Stimulated activated CD8-positive, alpha-beta memory T cell treated with anti-CD3 and anti-CD28 coated beads, Interleukin-15, amount 100 ng/mL, for 48 hours (primary cell): ENCODE measurements at places on chromosomes 2 and 18.

- no peak for DNase-seq
These were observed 37.8 kb upstream of the DNMT3A start for GRCh38 chr2:25379535-25379934.

DNA sequence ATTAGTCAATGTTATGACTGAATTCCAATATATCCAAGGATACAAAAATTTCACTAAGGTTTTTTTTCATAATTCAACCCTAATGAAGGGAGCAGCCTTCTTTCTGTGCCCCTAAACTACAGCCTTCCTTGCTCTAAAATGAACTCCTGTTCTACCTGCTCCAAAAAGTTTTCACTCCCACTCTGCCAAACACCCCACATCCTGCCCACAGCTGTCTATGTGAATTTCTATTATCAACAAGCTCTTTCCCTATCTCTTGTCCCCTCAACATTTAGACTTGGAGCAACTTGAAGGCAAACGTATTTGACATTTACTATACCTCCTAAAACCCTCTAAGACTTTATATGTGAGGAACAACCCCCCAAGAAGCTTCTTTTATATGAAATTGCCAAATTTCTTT, 2.5 kb downstream of the STAT4 start:
- DNase-seq = no peak

GRCh38 chr18:79604205-79604912, 75.2 kb upstream of the CTDP1 start:
- DNase-seq = no peak

DNA sequence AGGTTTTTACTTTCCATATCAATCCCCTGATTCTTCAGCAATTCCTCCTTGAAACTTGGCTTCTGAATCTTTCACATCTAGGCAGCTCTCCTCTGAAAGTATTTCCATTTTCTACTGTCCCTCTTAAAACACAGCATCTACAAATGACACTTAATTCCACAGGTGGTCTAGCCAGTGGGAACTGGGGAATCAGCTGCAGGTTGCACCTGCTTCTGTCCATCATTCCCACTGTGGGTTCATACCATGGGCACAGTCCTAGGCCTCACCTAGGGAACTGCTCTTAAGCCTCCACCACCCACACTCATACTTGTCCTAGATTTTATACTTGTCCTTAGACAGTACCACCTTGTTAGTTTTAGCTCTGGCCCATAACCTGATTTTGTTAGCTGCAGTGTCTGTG, 2.2 kb downstream of the LOXL3 start:
- DNase-seq = no peak

- DNase-seq = no peak
These were observed 126.9 kb upstream of the DAPL1 start for GRCh38 chr2:158668001-158668765.
